ENCODE measurements at places on chromosomes 11 and 22.

DNA sequence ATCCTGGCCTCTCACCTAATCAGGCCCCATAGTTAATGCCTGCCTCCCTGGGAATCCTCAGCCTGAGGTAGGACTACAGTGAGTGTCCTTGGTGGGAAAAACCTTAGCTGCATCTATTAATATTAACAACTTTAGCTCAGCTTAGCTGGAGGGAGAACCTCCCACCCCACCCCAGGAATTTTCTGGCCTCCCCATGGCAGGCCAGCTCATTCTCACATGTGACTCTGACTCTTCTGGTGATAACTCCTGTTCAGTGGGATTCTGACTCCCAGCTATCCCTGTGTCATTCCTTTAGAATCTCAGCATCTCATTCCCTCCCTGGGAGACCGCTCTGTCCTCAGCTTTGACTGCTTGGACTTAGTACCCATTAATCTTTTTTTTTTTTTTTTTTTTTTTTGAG, 14.5 kb downstream of the ART5 start:
- DNase-seq, result no peak

DNA sequence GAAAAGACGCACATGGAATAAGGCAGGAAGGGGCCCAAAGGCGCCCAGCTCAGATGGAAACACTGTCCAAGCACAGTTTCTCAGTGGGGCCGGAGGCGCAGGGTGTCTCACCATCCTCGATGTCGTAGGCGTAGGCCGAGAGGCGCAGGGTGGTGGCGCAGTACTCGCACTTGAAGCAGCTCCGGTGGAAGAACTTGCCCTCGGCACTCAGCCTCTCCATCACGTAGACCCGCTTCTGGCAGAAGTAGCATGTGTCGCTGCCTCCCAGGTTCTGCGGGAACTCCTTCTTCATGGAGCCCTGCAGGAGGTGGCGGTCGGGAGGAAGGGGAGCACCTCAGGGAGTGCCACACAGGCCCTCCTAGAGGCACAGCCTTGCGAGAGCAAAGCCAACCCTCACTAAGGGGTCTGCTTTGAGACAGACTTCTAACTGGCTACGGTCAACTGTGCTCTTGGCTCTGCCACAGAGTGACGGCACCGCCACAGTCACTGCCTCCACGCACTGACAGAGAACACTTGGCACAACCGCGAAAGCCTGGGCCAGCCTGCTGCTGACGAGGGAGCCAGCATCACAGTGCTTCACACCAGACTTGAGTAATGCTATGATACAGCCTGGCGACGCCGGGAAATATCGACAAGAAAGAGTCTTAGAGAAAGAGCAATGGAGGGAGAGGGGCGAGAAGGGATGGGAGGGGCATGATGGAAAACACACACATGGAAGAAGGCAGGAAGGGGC, 97.6 kb upstream of the BID start:
- no peak for DNase-seq

- DNase-seq, result no peak
Measured at GRCh38 chr11:130192845-130193267, 33.3 kb downstream of the ST14 start.

DNA sequence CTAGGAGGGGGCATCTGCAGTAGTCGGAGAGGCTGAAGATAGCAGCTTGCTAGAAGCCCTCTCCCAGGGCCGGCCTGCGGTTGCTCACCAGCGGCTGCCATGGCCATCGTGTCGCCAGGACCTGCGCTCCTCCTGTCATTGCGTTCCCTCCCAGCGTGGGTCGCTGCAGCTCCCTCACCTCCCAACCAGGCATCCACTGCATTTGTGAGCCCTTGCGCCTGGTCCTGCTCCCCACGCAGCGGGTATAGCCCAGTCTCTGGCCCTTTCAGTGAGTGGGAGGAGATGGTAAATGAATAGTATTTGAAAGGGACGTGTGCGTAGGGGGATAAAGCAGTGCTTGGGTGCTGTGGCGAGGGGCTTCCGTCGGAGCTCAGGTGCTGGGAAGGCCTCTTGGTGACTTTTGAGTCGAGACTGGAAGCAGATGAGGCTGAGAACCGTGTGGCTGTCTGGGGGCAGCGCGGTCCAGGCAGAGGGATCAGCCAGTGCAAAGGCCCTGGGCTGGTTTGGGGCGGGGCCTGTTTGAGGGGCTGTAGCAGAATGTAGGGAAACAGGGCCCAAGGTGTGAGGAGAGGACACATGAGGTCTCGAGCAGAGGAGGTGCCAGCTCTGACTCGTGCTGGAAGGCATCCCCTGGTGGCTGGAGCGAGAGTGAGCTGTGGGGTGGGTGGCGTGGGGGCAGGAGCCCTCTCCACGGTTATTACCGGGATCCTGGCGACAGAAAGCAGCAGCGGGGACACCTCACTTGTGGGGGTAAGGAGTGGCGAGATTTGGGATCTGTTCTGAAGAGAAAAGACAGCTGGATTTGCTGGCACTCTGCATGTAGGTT, 39.3 kb downstream of the LRP5 start:
- no peak for DNase-seq

- peak; percentile 77 for DNase-seq
Measured at GRCh38 chr11:96054870-96055705, 131.2 kb upstream of the MTMR2 start.

DNA sequence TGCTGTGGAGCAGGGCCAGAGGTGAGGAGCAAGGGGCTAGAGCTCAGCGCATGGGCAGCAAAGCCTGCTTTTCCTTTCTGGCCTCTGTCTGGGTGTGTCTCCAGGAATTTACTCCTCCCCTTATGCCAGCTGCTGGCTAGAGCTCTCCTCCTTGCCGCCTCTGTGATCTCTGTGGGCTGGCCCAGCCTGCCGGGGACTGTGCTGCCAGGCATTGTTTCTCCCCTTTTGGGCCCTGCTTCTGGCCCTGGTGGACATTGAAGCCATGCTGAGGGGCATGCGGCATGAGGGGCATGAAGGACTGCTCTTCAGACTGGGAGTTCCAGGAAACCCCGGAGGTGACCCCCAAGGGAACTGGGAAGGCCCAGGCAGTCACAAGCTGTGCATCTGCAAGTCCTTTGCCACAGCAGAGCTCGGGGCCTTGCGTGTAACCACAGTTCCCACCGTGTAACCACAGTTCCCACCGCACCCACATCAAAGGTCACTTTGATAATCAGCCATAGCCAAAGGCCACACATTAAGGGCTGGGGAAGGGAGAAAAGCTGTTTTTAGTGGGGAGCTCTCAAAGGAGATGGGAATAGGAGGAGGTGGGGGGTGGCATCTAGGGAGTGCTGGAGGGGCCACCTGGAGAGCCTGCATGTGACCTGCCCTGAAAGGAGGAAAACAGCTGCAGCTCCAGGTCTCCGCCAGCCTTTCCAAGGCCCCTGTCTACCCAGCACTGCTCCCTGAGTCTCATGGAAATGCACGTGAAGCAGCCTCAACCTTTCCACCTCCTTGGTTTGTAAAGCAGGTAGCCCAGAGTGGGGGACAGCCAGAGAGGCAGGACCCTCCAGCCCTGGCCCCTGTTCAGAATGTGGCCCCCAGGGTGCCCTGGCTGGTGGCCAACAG, 62.3 kb downstream of the PPFIBP2 start:
- peak; percentile 41 for DNase-seq

DNA sequence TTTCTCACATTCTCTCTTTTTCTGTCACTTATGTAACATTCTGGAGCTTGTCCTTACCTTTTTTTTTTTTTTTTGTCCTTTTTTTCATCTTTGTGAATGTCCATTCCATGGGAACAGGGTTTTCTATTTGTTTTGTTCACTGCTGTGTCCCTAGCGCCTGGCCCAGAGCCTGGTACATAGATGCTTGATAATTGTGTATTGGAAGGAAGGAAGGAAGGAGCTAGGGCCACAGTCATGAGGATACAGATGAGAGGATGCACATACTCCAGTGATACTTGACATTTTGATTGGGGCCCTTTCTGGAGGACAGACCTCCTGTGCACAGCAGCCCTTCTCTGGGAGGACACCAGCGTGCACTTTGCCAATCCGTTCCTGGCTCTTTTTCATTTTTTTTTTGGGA, 68.9 kb downstream of the KIAA1671 start:
- no peak for DNase-seq

DNA sequence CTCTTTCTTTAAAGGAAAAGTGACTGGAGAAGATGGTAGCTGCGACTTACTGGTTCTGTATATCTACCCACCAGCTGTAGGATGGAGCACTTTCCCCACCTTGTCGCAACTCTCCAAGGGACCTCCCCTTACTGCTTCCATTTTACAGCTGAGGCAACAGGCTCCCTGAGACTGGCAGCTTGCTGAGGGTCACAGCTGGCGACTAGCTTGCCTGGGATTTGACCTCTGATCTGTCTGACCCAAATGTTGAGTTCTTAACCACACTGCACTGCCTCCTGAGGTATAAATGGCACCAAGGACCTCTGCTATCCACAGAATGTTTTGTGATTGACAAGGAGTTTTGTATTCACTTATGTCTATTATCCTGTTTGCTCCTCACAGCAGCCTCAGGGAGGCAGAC, 115.0 kb upstream of the NNMT start:
- DNase-seq, result no peak

DNA sequence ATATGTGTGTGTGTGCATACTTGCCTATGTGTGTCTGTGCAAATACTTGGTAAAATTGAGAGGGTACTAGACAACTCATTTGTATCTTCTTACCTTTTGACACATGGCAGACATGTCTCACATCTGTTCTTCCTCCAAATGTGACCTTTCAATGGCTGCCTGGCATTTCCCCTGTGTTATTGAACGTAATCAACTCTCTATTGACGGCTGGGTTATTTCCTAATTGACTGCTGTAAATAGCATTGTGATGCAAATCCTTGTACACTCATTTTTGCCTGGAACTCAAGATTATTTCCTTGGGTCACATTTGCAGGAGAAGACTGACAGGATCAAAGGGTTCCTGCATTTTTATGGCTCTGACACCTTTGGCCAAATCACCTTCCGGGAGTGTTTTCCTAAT, 37.4 kb downstream of the KCNQ1 start:
- DNase-seq, result no peak

All from PC-3 (cell line).